CD4-positive, alpha-beta T cell treated with Interleukin-17A for 1 hour (primary cell): ENCODE measurements at places on chromosomes 13 and 19.

DNA sequence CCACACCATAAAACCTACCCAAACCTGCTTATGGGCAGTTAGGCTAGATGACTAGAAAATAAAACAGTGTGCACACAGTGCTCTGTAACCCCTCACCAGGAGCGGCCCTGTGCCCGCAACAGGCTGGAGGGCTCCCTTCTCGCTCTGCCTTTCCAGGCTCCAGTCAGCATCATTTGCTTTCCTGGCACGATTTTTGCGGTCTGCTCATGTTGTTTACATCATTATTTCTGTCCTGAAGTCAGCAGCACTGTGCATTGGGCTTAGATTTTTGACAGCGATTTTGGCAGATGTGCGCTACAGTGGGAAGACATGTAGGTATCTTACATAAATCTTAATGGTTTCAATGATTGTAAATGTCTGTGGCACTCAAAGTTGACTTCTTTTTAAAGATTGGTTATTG lies 344.0 kb downstream of the MTUS2 start:
- DNase-seq: no peak

DNA sequence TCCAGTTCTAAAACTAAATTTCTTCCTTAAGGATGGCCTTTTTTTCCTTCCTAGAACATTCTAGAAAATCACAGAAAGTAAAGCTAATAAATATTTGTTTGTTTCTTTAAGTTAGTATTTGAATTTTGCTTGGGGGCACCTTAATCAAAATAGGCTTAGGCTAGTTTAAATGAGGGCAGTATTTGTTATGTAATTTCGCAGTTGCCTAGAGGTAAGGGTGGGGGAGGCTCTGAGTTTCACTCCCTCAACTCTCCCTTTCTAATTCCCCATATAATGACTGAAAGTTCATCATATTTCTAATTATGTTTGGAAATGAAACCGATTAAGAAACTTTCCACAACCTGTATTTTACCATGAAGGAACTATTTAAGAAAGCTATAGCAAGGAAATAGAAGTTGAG lies 40.6 kb downstream of the PCDH17 start:
- DNase-seq: no peak

DNA sequence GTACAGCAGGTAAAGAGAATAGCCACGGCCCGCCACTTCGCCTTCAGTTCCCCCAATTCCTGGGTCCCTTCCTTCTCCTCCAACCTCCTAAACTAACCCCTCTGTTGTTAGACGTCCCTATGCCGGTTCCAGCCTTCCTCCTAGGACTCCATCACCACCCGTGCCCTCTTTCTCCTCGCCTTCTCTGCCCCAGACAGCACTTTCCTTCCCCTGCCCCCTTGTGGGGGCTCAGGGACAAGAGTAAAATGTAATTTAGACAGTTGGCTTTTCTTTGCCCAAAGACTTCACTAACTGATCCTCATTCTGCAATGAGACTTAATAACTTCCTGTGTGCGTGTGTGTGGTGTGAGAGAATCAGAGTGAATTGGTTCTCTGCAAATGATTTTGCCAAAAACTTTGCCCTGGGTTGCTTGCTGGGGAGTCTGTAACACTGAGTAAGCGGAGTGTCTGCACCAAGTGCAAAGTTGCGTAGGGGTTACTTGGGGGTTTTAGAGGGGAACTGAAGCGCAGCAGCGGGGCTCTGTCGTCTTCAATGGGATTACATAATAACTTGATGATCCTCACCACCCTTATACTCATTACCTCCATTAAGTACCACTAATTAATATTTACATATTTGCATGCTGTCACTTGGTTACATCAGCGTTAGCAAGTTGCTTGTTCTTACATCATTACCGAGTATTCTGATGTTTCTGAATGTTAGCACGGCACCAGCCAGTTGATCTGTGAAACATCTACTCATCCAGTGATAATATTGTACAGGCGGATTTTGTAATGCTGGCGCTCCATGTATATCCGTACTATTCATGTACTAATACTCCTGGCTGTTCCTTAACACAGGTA lies 19.9 kb upstream of the SGCG start:
- no peak for DNase-seq

- DNase-seq: no peak
Observed at GRCh38 chr13:99653526-99653925, 152.3 kb downstream of the TM9SF2 start.

DNA sequence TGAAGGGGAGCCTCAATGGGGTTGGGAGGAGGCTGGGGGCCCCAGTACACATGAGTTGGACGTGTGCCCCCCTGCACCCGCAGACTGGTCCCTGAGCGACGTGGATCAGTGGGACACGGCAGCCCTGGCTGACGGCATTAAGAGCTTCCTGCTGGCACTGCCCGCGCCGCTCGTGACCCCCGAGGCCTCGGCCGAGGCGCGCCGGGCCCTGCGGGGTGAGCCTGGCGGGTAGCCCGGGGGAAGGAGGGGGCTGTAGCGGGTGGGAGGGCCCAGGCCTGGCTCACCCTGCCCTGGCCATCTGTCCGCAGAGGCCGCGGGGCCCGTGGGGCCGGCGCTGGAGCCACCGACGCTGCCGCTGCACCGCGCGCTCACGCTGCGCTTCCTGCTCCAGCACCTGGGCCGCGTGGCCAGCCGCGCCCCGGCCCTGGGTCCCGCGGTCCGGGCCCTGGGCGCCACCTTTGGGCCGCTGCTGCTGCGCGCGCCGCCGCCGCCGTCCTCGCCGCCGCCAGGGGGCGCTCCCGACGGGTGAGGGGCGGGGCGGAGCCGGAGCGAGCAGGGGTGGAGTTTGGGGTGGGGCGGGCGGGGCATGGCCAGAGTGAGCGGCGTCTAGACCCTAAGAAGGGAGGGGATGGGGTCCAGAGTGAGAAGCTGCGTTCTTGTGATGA lies 8.1 kb downstream of the PIK3R2 start:
- peak; percentile 84 for DNase-seq

GRCh38 chr13:98992355-98992754 lies 14.5 kb upstream of the DOCK9 start:
- no peak for DNase-seq

DNA sequence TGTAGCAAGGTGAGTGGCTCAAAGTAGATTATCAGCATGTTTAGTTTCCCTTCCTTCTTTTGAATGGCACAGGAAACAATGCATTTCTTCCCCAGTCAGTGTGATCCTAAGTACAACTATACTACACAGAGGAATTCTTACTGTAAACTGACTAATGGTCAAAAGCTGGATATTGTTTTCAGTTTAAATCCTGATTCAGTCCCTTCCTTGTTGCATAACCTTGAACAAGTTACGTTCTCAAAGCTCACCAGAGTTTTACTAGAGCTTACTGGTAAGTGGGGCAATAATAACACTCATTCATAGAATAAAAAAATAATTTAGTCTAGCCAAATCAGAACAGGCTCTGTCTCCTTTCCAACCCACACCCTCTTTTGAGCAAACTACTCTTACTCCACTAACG lies 180.1 kb downstream of the POSTN start:
- DNase-seq: no peak

GRCh38 chr19:3131168-3131567 lies 4.7 kb upstream of the GNA15 start:
- DNase-seq: peak; percentile 57

DNA sequence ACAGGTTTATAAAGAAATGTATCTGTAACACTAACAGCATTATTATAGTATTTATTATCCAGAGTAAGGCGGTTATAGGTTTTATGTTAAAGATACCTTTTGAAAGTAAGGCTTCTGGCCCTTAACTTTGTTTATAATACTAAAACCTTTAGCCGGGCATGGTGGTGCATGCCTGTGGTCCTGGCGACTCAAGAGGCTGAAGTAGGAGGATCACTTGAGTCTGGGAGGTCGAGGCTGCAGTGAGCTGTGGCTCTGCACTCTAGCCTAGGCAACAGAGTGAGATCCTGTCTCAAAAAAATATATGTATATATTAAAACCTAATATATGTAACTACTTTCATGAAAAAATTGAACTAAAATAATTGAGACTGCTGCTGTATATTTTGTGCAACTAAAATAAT lies 98.7 kb upstream of the KLF5 start:
- DNase-seq: no peak

DNA sequence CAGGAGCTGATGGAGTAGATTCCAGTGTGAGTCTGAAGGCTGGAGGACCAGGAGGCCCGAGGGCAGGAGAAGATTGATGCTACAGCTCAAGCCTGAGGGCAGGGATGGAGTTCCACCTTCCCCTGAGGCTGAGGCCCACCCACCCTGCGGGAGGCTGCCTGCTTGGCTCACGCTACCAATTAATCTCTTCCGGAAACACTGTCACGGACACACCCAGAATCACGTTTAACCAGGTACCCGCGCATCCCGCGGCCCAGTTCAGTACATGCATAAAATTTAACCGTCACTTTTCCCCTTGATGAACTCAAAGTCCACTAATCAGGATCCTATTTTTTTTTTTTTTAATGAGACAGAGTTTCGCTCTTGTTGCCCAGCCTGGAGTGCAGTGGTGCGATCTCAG lies 5.2 kb upstream of the ZNF628 start:
- no peak for DNase-seq

GRCh38 chr19:6724631-6725492 lies 4.4 kb upstream of the C3 start:
- no peak for DNase-seq

DNA sequence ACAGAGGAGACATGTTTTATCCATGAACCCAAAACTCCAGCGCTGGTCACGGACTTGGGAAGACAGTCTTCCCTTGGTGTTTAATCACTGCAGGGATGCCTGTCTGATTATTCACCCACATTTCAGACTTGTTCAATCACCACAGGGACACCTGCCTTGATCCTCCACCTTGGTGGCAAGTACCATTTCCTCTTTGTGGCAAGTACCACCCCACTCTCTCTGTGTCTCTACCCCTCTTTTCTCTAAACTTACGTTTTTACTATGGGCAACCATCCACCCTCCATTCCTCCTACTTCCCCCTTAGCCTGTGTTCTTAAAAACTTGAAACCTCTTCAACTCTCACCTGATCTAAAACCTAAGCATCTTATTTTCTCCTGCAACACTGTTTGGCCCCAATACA lies 16.8 kb downstream of the ZNF83 start:
- DNase-seq: no peak

DNA sequence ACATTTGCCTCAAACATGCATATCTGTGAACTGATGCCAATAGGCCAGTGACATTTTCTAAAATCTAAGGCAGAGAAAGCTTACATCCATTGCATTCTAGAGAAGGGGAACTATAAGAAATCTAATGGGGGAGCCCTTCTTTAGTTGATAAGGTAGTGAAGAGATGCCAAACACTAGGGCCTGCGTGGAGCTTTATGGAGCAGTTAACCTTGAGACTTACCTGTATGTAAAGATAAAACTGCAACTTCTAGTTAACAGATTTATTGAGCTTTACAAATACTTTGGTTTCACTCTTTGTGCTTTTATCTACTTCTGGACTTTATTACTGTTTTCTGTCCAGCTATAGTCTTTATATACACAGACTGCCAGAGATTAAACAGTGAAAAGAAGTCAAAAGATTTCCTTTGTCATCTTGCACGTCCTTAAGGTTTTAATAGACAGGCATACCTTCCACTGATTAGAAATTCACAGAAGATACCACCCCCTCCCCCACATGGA lies 457.6 kb downstream of the KLF12 start:
- no peak for DNase-seq

DNA sequence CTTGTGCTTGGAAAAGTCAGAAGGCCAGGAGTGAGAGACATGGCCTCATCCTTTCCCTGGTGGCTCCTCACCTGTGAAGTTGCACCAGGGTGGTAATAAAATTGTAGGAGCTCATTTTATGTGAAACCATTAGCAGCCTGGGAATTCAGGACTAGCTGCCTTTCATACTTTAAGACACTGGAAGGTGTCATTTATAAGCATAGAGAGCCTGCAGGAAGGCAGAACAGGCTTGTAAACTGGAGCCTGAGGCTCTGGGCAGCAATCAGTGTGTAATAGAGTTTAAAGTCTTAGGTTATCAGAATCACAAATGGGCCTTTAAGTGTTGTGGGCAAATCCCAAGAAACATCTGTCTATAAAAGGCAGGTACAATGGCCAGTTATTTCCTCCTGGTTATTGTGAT lies 127.2 kb downstream of the TM9SF2 start:
- DNase-seq: no peak

GRCh38 chr13:29702912-29703351 lies 107.4 kb upstream of the SLC7A1 start:
- DNase-seq: no peak

DNA sequence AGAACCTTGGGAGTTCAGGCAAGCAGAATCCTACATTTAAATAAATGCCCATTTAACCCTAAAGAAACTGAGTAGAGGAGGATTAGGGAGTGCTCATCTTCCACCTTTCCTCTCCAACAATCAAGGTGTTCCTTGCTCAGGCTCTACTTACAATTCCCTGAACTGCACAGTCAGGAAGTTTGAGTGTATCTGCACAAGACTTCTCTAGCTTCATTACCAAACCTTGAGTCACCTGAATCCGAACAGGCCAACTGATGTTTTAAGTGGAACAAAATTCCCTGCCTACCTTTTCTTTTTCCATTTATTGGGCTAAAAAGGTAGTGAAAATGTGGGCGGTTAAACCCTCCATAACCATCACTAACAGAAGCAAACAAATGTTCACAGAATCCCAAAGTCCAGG lies 78.3 kb downstream of the FOXO1 start:
- DNase-seq: no peak

DNA sequence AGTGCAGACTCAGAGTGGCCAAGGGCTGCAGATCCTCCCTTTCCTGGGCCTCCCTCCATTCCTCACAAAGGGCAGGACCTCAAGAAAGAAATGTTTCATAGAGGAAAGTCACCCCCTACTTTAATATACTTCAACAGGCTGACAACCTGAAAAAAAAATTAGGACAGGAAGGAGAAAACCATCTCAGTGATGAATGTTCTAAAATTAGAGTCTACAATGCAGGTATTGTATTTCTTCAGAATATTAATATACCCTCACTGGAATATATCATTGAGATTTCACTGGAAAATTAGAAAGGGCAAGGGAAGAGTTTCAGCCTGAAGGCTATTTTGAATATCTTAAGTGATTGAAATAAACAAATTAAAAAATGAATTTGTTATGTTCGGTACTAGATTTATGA lies 176.9 kb downstream of the DNAJC15 start:
- no peak for DNase-seq

- DNase-seq: peak; percentile 27
Observed at GRCh38 chr13:98447881-98448641, 128.8 kb downstream of the STK24 start.

DNA sequence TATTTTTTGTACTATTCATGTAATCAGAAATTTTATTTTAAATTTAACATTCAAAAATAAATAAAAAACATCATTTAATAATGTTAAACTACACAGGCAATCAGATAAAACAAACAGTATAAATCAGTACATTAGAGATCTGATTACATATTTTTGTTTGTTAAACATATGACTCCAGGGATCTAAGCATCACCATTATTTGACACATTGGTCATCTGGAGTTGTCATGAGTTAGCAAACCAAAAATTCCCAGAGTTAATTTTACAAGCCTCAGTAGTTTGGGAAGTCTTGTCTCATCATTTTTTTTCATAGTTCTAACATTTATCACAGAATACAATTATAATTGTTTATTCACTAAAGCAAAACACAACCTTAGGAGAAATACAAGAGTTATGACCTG lies 770.8 kb upstream of the SLITRK6 start:
- DNase-seq: no peak

GRCh38 chr13:31764556-31764955 lies 25.2 kb downstream of the RXFP2 start:
- no peak for DNase-seq
